Muscle of arm (tissue), 14 donors: ENCODE measurements at places on chromosomes 3 and 15. TPM values are rescaled to one million over a fixed set of nuclear protein-coding genes. Genes with fewer than 3 reads are reported as not detected.

RLBP1 gene
- not detected for polyA plus RNA-seq

LRRC2 gene
- 2.2 TPM for polyA plus RNA-seq

AADACL2 gene
- polyA plus RNA-seq, result not detected

DNA sequence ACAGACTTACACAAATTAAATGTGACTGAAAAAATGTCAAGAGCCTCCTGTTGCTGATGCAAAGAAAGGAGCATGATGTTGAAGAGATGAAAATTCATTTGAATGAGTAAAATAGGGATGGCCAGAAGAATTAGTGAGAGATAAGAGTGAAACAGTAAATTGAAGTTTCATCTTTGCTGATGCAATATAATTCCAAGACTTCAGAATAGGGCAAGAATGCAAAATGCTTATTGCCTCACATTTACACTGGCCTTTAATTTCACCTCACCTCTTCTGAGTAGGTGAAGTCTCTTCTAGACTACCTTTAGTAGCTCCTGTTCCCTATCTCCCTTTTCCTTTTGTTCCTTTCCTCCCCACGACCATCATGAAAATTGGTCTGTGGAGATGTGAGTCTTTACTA lies 15.3 kb upstream of the MAPK6 start:
- no peak for DNase-seq

- DNase-seq, result no peak
Measured at GRCh38 chr3:59425942-59426341, 376.1 kb upstream of the CFAP20DC start.
